Stimulated activated naive CD8-positive, alpha-beta T cell treated with anti-CD3 and anti-CD28 coated beads, Interleukin-15, amount 100 ng/mL, for 72 hours (primary cell): ENCODE measurements at places on chromosomes 6 and 20.

- DNase-seq, result no peak
Measured at GRCh38 chr20:53816872-53817398, 223.3 kb upstream of the ZNF217 start.

DNA sequence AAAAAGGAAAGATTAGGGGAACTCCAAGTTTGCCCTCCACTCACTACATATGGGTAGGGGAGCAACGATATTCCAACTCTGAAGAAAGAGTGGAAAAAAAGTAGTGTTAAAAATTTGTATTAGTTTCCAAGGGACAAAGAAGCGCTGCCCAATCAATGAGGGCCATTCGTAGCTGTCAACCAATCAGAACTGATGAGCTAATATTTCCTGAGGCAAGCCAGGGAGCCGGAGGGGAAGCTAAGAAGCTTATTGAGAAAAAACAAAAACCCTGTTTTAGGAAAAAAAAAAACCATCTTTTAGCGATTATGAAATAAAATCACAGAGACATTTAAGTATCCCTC is 59.5 kb downstream of the TRIM38 start:
- peak; percentile 61 for DNase-seq

- no peak for DNase-seq
Measured at GRCh38 chr6:10557913-10558312, 36.8 kb downstream of the GCNT2 start.

GRCh38 chr6:45479834-45480751 is 102.4 kb upstream of the SUPT3H start:
- no peak for DNase-seq

DNA sequence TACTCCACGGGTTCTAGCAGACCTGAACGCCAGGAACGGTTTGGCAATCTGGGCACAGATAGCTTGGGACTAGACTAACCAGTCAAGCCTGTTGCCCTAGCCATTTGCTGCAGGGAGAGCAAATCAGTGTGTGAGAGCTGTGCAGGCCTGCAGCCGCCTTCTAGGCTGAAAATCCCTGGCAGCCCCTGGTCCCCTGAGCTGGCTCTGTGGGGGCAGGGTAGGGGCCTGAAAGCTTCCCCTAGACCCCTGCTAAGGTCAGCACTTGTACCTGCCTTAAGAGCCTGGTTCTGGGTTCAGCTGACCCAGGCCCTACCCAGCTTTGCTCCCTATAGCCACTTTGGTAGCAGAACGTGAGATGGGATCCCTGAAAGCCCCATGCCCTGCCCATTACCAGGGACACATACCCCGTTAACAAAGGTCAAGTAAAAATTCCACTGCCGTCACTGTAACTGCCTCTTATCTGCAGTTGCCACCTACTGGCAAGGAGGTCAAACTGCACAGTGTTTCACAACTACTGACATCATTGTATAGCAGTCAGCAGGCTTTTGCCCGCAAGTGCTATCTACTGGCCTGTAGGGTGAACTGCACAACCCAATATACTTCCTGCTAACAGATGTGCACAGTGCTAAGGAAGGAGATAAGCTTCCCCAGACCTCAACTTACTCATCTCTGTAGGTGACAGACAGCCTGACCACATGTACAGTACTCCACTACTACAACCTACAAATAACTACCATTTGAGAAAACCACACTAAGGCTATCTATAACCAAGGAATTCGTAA is 95.1 kb upstream of the OLIG3 start:
- DNase-seq, result peak; percentile 63

- no peak for DNase-seq
Measured at GRCh38 chr6:64482631-64483030, 847.0 kb downstream of the PHF3 start.
